Activated CD4-positive, CD25-positive, alpha-beta regulatory T cell treated with anti-CD3 and anti-CD28 coated beads, Interleukin-2, amount 50 U/mL, for 72 hours (primary cell): ENCODE measurements at places on chromosomes 5 and 9.
A peak's percentile ranks its signal among the peaks of the same experiment; 100 is the strongest.

DNA sequence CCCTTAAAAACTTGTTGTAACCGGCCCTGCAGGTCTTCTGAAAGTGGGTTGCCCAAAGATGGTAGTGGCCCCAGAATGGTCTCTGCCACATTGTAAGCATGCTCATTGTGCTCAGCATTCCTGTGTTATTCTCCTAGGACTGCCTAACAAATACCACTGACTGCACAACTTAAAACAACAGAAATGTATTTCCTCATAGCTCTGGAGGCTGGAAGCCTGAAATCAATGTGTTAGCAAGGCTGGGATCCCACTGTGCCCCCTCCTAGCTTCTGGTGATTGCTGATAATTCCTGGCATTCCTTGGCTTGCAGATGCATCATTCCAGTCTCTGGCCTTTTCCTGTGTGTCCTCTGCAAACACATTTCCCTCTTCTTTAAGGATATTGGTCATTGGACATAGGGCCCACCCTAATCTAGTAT lies 3.4 kb upstream of the GCNT4 start:
- no peak for DNase-seq

GRCh38 chr5:116478491-116478890 lies 96.1 kb downstream of the SEMA6A start:
- DNase-seq: no peak

GRCh38 chr9:13491493-13492424 lies 212.3 kb upstream of the MPDZ start:
- no peak for DNase-seq

GRCh38 chr5:149618581-149619248 lies 37.4 kb downstream of the ARHGEF37 start:
- no peak for DNase-seq

DNA sequence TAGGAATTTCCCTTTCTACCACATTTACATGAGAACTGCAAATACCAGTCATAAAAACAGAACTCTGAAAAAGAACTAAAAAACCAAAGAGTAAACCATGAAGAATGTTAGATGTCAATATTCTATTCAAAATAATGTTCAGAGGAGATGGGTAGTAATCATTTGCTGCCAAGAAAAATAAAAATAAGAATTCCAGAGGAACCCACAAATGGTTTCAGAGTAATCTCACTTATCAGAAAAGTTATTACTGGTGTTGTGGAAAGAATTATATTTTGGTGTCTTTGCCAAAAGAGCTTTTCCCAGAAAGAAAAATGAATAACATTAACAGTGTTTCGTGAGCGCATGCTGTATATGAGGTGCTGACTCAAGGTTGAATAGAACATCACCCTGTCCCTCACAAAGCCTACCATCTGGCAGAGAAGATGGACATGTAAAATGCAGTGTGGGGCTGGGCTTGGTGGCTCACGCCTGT lies 35.6 kb downstream of the GPR21 start:
- no peak for DNase-seq

- DNase-seq: no peak
Measured at GRCh38 chr5:32193591-32193990, 19.5 kb upstream of the GOLPH3 start.

DNA sequence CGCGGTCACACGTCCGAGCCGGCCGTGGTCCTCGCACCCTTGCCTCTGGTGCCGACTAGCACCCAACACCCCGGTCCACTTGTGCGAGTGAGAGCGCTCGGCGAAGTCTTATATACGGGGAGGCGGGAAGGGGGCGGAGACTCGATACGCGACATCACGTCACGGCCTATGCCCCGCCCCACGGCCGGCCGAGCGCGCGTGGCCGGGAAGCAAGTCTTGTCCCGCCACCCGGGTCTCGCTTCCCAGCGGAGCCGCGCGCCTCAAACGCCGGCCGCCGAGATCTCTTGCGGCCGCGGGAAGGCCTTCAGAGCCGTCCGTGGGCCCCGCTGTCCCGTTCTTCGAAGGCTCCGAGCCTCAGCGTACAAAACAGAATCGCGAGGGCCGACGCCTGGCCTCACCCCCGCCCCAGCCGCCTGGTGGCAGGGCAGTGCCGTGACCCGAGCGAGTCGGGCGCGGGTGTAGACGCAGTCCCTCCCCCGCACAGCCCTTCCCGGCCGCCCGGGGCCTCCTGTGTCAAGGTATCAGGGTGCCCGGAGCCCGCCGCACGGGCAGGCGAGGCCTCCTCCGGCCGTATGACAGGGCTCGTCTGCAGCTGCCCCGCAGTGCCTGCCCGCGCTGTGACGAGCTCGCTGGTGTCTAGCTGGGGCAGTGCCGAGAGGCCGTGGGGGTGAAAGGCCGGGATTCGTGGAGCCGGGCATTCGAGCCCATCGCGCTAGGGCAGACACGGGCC lies at the start of gene PLK2:
PLK2 (minus strand) TSS at position 85 of the 730 bp plus-strand sequence. CDS start 127 bp downstream, outside the sequence.
- DNase-seq: peak; percentile 91

- no peak for DNase-seq
Measured at GRCh38 chr9:71760901-71761300, 7.4 kb downstream of the CEMIP2 start.

GRCh38 chr9:79670269-79670961 lies 98.7 kb downstream of the TLE4 start:
- DNase-seq: no peak

DNA sequence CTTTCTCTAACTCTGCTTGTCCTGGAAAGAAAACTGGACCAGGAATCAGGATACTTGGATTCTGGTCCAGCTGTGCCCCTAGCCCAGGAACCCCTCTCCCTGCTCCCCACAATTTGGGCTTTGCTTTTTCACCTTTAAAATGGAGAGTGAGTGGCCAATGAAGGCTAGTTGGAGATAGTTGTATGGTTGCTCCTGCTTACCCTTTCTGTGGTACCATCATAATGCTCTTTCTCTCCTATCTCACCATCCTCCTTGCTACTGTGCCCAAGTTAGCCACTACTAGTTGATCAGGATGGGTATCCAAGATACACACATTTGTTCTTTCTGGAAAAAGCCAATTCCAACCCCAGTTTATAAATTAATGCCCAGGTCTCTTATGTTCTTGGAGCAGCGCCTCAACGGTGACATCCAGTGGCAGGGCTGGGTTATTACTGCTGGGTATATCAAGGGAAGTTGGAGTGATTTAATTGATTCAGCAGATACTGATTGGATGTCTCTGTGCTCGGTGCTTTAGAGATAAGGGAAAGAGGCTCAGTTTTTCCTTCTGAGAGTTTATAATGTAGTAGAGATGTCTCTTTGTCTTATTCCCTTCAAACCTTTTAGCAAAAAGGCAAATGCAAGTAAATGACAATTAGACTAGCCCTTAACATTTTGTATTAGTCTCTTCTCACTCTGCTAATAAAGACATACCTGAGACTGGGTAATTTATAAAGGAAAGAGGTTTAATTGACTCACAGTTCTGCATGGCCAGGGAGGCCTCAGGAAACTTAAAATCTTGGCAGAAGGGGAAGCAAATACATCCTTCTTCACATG lies 38.5 kb downstream of the FAXDC2 start:
- DNase-seq: peak; percentile 54

DNA sequence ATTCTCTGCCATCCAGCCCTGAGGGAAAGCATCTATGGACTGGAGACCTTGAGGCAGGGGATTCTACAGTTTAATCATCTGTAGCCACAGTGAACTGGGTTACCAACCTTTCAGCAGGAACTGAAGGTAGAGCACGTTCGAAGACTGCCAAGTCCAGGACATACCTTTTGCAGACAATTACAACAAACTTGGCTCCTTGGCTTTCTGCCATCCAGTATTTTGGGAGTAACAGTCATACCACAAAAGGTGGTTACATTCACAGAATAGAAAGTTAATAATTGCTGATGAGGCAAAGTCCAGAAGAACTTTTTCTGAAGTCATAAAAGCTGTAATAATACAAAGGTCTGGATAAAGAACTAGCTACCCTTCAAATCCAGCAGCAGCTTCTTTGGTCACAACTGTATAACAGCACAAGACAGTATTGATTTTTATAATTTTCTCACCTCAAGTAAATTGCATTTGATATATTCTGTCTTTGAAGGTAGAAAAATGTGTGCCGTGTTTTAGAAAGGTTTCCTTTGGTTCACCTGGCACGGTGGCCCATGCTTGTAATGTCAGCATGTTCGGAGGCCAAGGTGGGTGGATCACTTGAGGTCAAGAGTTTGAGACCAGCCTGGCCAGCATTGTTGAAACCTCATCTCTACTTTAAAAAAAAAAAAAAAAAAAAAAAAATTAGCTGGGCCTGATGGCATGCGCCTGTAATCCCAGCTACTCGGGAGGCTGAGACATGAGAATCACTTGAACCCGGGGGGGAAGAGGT lies 236.6 kb downstream of the NR3C1 start:
- DNase-seq: no peak

DNA sequence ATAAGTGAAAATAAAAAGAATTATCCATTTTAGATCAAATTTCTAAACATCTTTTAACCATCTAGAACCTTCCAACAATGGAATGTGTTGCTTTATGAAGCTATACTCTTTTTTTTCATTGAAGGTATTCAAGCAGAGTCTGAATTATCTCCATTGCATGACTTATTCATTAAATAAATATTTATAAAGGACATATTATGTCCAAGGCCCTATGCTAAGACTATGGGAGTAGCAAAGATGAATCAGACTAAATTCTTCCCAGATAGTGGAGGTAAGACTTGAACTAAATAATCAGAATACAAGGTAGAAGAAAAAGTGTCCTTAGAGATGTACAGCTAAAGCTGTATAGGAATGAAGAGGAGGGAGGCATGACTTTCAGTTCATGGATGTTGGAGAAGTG lies 215.5 kb upstream of the RGMB start:
- no peak for DNase-seq

GRCh38 chr9:101408374-101409078 lies 9.9 kb downstream of the ZNF189 start:
- DNase-seq: no peak

GRCh38 chr5:172659909-172660628 lies 19.0 kb downstream of the NEURL1B start:
- no peak for DNase-seq

DNA sequence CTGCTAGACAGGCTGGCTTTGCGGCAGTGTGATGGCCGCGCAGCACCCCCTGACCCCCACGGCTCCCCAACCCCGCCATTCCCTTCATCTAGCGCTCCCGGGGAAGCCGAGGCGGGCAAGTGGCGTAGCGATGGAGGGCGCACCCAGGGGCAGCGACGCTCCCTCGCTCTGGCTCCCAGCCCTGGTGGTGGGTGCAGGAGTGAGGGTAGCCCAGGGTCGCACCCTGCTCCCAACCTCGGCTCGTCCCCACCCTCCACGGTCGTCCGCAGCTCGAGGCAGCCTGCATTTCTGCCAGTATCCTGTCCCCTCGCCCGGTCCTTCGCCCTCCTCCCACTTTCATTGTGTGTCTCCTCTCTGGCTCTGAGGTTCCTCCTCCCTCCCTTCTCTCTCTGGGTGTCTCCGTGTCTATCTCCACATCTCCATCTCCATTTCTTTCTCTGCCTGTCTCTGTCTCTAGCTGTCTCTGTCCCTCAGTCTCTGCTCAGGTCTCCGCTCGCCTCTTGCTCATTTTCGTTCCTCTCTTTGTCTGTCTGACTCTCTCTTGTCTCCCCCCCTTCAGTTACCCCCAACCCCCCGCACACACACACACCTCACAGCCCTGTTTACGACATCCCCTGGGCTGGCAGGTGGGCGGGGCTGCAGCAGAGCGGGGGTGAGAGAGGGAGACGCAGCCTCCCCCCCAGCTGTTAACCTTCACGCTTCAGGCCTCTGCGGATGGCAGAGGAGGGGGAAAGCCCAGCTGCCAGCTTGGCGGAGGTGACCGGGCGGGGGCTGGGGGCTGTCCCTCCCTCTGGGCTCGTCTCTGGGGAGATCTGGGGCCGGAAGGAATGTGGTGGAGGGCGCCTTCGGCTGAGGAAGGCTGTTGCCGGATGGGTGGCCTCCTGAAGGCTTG lies 48.7 kb upstream of the PSD2 start:
- peak; percentile 71 for DNase-seq

DNA sequence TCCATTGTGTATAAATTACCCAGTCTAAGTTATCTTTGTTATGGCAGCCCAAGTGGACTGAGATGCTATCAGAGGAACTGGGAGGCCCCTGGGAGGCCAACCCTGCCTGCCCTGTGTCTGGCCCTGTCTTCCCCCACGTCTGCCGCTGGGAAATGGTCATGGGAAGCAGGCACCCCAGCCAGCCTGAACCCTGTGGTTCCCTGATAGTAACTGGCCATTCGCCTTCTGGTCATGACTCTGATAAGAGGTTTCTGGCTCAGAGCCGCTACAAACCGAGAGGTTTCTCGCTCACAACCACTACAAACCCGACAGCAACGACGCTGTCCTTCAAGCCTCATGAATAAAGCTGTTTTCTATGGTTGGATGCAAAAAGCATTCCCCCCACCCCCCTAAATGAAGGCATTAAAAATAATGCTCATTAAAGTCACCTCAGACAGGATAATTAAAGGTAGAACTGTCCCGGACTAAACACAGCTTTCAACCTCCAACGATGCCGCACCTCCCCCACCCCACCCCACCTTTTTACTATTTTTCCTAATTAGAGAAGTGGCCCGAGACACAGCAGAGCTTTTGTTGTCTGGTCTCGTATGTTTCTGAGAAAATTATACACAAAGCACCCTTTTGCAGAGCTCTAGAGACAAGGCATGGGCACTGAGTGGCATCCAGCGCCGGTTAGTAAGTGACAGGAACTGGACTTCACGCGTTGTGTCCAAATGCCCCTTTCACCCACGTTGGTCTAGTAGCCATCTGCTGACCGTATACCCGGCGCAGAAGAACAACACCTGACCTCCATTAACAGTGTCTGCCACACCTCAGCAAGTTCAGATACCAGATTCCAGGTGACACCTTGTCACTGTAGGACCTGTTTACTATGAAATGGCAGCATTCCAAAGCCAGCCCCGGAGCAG lies 140.8 kb downstream of the COL23A1 start:
- DNase-seq: no peak

DNA sequence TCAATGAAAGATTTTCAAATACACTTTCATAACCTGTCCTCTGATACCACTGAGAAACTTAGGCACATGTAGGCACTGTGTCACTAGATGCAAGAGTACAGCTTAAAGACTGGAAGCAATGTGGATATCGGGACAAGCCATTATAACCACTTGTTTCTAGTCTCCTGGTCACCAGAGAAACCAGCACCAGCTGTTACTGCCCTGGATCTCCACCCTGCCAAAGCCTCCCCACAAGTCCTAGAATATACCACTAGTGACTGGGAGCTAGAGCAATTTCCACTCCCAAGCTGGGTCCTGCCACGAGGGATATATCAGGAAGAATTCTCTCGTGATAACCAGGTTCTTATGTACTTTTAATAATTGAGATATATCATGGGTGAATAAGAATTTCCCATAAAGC lies 19.5 kb downstream of the REEP5 start:
- DNase-seq: no peak

DNA sequence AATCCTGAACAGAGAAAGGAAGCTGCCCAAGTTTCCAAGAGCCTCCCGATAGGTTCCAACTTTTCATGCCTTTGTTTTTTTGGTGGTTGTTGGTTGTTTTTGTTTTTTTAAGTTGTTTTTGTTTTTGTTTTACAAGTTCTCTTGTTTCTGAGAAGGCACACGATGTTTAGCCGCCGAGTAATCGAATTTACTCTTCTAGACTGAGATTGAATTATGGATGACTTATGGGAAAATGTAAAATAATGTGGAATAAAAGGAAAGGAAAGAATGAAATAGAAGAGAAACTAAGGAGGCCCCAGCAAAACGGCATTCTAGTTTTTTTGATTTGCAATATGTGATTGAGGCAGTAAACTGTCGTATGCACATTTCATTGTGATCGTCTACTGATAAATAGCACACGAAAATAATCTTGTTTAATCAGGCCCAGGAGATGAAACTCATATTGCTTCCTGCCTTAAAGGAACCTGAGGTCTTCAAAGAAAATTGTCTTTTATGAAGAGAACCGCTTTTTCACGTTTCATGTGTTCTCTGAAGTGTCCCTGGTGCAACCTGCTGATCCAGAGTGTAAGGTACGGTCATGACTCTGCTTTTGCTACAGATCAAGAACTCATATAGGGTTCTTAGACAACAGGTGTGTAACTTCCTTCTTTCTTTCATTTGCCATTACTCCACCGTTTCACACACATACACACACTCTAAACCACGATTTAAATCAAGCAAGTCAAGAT lies 1.3 kb upstream of the GNAQ start:
- DNase-seq: no peak
